ENCODE measurements at places on chromosomes 3 and 15. TPM values are rescaled to one million over a fixed set of nuclear protein-coding genes. Genes with fewer than 3 reads are reported as not detected.

Gene PTX3
- 4.0 TPM for polyA plus RNA-seq

DNA sequence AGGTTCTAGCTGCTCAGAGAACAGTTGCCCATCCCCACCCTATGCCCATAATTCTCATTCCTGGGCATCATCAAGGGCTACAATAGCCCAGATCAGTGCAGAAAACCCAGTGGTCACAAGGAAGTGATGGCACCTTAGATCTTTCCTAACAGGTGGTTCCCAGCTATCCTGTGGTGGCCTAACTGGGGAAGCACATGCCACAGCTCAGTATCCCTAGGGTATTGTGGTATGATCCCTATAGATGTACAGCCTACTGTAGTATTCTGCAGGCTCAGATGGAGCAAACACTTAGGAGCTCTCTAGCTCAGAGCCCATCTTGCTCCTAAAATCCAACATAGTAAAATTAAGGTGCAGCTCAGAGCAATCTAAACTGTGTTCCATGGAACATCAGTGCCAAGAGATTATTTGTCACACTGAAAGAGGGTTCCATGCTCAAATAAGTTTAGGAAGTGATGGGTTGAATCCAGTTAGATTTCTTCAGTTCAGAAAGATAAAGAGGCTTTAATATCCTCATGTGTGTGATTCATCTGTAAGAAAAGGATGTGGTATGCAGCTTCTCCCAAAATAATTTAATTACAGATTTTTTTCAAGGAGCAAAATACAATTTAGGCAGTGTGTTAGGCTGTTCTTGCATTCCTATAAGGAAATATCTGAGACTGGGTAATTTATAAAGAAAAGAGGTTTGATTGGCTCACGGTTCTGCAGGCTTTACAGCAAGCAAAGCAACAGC lies 4.4 kb downstream of the A4GNT start:
- DNase-seq: no peak

DNA sequence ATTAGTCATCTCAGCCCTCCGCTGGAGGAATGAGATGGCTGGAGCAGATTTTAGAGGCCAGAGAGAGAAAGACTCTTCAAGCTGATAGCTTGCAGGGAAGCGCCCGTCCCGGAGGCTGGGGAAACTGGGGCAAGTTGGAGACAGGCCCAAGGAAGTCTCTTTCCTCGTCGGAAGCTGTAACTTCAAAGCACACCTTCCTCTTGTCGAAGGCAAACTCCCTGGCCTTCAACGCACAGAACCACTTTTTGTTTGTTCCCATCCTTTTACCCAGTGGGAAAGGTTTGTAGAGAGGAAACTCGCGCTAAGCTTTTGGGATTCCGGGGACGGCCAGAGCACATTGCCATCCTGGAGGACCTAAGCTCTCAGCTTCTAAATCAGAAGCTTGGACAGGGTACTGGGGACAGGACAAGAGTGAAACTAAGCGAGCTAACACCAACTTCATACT lies 900 bp upstream of the EOMES start:
- DNase-seq: no peak

DNA sequence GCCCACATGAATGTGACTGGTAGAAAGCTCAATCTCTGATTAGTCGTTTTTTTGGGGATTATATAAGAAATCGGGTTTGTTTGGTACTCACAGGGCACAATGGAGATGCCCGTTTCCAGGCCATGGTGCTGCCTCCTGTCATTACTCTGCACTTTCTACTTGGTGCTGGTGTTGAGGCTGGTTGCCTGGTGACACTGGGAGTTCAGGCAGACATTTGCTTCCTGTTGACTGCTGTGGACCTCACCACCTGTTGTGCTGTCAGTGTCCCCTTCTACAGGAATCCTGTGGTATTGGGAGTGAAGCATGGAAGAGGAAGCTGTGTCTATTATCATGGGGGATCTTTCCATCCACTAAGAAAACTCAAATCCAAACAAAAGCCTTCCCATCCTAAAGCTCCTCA lies 227.2 kb upstream of the TBL1XR1 start:
- DNase-seq: no peak

GRCh38 chr15:55907797-55908196 lies 85.6 kb downstream of the NEDD4 start:
- no peak for DNase-seq

Gene GPR149
- polyA plus RNA-seq: not detected

DNA sequence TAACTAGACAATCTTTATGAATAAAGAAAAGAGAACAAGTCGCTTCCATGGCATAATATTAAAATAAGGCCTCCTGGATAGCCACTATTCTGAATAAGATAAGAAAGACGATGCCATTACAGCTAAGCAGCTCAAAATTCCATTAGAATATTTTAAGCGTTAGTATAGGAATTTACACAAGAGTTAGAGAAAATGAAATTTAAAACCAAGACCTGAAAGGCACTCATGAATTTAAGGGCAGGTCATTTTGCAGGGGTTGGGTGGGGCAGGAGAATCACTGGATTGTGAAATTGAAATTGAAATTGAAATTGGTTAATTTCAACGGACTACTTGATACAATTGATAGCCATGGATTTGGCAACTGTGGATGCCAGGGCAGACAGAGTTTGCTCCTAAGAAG lies 91.8 kb upstream of the GOLGA8J start:
- DNase-seq: no peak

GRCh38 chr3:133476971-133477375 lies 77.1 kb downstream of the BFSP2 start:
- DNase-seq: no peak

Gene DGKG
- 0.75 TPM for polyA plus RNA-seq

DNA sequence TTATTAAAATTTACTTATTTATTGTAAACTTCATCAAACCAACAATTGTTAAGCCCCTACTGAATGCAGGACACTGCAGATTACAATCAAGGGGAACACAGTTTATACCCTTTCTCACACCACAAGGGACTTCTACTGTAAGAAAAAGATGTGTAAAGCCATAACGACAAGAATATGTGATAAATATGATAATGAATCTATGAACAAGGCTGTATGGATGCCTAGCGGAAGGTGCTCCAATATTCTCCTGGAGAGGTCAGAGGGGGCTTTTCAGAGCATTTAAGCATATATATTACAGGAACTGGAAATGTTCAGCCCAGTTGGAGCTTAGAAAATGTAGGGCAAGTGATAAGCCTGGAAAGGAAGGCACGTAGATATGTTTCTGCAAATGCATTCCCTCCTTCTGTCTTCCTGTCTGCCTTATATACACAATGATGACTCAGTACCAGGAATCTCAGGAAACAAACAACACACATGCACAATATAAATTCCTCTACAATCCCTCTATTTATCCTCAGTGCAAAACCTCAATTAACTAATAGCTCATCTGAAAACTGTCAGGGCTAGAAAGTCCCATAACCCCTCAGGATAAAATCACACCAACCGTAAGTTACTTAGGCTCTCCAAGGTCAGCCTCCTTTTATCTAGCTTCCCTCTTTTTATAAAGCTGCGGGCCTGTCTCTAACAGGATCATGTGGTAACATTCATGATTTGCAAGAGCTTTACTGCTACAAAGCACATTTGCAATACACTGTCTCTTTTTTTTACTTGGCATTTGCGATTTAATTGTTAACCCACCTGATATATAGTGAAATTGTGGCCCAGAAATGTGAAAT lies 393.1 kb downstream of the LPP start:
- DNase-seq: no peak

DNA sequence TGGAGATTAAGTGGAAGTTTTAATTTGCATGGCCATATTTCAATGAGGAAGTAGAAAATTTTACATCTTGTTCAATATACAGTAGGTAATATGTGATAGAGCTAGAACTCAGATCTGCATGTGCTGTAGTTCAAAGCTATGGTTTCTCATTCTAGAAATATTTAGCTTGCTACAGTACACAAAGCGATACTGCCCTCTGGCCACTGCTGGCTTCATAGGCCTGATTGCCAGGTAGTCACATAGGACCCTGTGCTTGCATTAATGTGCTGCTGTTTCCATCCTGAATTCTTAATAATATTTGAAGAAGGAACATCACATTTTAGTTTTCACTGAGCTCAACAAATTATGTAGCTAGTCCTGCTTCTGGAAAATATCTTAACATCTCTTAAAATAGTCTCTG lies 87.0 kb downstream of the PLSCR2 start:
- DNase-seq: no peak

- no peak for DNase-seq
Measured at GRCh38 chr3:28980131-28980530, 300.7 kb upstream of the RBMS3 start.

DNA sequence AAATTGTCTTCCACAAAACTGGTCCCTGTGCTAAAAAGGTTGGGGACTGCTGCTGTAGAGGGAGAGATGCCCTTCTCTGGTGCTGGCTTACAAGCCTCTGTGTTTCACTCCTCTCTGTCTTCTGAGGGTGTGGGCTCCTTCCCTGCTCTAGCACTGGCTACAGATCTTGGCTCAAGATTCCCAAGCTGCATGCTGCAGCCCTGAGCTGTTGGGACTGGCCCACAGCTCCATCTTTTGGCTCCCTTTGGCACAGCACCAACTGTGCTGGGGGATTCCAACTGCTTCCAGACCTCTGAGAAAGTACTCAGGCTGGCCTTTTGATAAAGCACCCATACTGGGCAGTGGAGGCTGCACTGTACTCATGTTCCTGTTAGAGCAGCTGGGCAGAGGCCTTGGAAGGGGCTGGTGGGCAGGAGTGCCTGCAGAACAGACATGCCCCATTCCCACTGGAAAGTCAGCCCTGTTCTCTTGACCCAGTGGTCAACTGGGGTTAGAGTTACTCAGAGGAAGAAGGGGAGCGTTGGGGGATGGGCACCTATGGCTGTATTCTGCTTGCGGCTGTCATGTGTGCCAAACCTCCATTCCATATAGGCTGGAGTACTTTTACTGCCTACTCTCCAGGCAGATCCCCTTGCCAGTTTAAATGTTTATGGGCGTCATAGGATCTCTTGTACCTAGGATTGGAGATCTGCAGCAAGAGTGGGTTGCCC lies 55.7 kb downstream of the GALK2 start:
- no peak for DNase-seq

DNA sequence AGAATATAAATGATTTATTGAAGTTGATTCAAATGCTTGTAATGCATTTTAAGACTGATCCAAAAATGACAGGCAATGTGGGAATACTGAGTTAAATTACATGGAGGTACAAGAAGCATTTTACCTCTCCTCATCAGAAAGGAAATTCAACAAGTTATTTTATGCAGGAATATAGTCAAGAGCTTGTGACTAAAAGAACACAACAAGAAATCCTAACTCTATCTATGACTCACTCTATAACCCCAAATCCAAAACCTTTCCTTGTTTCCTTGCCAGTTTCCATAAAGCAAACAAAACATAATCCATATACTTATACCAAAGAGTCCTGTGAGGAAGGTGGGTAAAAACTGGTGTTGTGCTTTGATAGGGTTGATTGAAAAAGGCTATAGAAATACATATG lies 30.8 kb downstream of the SIN3A start:
- DNase-seq: no peak

DNA sequence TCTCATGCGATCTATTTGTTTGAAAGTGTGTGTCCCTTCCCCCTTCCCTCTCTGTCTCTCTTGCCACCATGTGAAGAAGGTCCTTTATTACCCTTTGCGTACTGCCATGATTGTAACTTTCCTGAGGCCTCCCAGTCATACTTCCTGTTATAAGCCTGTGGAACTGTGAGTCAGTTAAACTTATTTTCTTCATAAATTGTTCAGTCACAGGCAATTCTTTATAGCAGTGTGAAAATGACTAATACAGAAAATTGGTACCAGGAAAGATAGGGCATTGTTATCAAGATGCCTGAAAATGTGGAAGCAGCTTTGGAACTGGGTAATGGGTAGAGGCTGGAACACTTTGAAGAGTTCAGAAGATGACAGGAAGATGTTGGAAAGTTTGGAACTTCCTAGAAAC lies 743.7 kb upstream of the NECTIN3 start:
- DNase-seq: no peak

Gene CEMIP
- 6.2 TPM for polyA plus RNA-seq

Gene NEK11
- 21.6 TPM for polyA plus RNA-seq
